ENCODE measurements at places on chromosomes 13 and 19.

- no peak for DNase-seq
Measured at GRCh38 chr13:111322001-111322915, 1.8 kb downstream of the TEX29 start.

DNA sequence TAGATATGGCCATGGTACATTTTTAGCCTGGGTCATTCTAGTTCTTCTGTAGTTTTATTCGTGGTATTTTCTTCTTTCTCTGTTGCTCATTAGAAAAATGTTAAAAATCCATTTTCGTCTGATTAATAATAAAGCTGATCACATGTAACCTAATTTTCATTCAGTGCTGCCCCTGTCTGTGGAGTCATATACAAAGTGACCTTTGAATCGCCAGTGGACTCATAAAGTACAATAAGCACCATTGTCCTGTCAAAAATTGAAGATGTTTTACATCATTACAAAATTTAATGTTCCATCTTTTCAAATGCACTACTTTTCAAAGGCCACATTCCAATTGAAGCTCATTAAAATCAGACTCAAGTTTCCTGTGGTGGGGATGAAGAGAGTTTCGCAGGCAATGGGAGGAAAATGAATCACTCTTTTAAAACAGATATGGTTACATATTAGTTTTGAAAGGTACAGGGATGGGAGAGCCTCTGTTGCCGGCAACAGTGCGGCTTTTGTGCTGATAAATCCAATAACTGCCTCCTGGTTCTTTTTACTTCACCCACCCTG, 205.4 kb downstream of the ZNF536 start:
- no peak for DNase-seq

DNA sequence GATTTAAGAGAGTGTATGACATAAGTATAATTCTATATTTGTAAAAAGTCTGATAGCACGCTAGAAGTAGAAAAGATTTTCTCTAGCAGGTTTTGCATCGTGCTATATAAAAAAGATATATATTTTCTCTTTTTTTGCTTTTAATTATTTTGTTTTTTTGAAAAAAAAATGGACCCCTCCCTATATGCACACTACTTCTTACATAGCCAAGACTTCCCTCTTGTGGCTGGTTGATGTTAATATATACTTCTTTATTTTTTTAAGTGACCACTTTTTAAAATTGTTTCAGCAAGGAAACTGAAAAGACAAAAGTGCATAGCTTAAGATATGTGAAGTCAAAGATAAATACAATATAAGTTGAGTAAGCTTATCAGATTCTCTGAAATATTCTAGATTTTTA, 1202.8 kb downstream of the DIAPH3 start:
- DNase-seq = no peak

- DNase-seq = no peak
Measured at GRCh38 chr19:55276720-55277430, 3.0 kb downstream of the HSPBP1 start.

- DNase-seq = no peak
Measured at GRCh38 chr13:84025824-84026223, 143.6 kb upstream of the SLITRK1 start.

DNA sequence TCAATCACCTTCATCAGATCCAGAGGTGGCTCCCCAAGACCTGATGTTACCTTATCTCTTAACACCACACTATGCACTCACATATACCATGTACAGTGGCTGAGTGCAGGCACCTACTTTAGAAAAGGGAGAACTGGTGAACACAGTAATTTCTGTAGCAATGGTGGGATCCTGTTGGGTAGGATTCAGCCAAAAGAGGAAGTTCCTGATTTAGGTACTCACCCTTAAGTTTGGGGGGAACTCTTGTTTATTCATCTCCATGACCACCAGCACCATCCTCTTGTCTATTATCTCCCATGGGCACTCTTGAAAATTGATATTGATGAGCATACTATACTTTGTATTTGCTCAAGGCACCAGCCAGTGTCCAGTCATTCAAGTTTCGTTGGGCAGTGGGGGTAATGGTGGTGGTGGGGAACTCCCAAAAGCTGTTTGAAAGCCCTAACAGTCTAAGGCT, 324.4 kb downstream of the LMO7 start:
- DNase-seq = no peak

Measured in stimulated activated CD4-positive, alpha-beta T cell treated with anti-CD3 and anti-CD28 coated beads, Interleukin-1b, Interleukin-23, amount 100 ng/mL, for 24 hours (primary cell).